ENCODE measurements at places on chromosomes 3 and 15.
A peak's percentile ranks its signal among the peaks of the same experiment; 100 is the strongest.

DNA sequence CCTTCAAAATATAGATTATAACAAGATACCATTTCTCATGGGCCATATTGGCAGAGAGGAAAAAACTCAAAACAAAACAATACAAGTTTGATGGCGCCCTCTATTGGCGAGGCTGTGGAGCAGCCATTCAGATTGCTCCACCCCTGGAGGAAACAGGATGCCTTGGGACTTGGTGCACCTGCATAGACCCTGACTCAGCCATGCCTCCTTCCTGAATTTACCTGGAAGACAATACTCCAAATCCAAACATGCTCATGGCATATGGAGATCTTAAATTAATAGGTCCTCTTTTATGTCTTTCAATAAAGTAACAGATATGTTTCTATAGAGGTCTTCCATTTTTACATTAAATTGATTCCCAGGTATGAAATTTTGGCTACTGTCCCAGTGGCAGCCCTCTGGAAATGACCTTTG lies 90.0 kb downstream of the APBA2 start:
- no peak for DNase-seq

- DNase-seq, result no peak
Observed at GRCh38 chr3:127777332-127777731, 45.0 kb downstream of the MGLL start.

DNA sequence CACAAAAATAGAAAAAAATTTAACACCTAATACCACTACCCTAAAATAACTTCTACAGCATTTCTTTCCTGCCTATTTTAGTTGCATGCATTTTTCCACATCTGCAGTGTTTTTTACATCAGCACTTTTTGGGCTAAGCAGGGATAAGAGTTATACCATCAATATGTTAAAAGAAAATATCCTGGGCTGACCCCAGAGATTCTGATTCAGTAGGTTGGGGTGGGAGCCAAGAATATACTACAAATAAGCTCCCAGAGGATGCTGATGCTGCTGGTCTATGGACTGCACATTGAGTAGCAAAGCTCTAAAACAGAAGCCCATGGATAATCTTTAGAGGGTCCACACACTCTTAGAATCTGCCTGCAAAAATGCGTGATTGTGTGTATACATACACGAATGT lies 14.8 kb downstream of the FYCO1 start:
- no peak for DNase-seq

DNA sequence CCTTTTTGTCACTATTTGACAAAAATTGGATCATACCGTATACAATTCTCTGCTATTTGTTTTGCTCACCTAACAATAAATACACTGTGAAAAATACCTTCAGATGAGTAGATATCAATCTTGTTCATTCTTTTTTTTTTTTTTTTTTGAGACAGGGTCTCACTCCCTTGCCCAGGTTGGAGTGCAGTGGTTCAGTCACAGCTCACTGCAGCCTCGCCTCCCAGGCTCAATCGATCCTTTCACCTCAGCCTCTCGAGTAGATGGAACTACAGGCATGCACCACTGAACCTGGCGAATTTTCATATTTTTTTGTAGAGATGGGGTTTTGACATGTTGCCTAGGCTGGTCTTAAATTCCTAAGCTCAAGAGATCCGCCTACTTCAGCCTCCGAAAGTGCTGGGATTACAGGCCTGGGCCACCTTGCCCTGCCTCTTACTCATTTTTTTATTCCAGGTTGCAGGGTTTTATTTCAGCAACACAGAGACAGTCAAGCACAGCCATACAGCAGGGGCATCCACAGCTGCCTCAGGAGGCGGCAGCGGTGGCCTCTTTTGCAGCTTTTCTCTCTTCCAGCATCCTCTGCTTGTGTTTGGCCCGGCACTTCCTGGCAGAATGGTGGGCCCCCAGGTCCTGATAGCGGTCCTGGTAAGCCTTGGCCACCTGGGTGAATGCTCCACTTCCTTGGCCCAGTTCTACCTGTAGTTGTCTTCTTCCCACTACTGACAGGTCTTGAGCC lies 51.2 kb upstream of the CGNL1 start:
- DNase-seq, result no peak

DNA sequence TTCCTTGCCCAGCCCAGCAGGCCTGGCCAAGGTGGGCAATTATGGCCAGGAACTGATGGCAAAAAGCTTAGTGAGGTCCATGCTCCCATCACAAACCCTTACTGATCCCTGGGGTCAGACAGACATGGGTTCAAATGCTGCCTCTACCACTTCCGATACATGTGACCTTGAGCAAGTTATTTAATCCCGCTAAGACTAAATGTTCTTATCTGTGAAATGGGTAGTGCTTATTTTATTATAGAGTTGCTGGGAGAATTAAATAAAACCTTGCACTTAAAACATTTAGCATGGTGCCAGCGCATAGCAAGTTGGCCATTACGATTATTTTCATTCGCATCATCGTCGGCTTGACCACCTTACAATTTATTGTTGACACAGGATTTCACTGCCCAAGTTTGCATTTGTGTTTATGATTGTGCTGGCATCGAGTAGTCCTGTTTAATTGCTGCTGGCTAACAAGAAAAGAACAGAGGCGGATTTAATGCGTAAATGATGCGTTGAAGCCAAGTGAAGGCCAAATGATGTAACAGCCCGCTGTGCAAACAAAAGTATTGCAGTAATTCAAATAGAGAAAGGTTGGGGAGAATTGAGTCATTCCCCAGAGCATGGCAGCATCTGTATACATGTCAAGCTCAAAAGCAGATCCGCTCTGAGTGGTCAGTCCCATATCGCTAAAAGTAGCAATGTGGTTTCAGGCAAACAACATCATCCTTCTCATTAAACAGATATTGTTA lies 7.3 kb upstream of the FURIN start:
- DNase-seq, result peak; percentile 28

GRCh38 chr3:97872525-97873042 lies 50.8 kb downstream of the CRYBG3 start:
- no peak for DNase-seq

- no peak for DNase-seq
Observed at GRCh38 chr3:193932576-193932975, 203.4 kb upstream of the HES1 start.

Data from NCI-H187 treated with DMSO at 0.1 percent for 48 hours (cell line).